Fibroblast of skin of right quadriceps (primary cell): ENCODE measurements at places on chromosomes 12 and 14.

DNA sequence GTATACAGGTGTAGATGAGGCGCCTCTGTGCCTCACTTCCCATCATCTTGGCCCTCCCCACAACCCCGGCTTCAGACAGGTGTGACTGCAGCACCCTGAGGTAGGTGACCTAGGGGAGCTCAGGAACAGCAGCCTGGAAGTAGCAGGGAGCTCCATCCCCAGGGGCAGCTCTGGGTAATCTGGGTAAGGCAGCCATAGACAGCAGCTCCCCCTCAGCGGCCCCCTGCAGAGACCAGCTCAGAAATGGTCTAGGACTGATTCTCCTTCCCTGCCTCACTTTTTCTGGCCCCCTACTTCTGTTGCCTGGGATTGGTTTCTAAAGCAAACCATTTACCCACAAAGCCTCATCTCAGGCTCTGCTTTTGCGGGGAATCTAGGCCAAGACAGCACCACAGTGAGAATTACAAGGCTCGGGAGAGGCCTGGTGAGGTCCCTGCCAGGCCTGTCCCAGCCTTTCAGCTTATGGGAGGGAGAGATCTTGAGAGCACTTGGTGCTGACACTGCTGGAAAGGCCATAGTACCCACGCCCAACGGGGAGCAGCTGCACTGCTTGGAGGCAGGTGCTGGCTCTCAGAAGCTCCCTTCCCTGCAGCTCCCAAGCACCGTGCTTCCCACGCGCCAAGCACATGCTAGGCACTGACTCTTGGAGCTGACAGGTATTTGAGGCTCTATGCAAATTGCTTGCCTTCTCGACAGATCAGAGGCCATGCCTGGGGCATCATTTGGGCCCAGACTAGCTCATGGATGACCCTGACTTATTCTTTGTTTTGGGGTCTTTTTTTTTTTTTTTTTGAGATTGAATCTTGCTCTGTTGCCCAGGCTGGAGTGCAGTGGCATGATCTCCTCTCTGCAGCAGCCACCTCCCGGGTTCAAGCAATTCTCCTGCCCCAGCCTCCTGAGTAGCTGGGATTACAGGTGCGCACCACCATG lies 45.1 kb upstream of the TRAF3 start:
- no peak for DNase-seq

DNA sequence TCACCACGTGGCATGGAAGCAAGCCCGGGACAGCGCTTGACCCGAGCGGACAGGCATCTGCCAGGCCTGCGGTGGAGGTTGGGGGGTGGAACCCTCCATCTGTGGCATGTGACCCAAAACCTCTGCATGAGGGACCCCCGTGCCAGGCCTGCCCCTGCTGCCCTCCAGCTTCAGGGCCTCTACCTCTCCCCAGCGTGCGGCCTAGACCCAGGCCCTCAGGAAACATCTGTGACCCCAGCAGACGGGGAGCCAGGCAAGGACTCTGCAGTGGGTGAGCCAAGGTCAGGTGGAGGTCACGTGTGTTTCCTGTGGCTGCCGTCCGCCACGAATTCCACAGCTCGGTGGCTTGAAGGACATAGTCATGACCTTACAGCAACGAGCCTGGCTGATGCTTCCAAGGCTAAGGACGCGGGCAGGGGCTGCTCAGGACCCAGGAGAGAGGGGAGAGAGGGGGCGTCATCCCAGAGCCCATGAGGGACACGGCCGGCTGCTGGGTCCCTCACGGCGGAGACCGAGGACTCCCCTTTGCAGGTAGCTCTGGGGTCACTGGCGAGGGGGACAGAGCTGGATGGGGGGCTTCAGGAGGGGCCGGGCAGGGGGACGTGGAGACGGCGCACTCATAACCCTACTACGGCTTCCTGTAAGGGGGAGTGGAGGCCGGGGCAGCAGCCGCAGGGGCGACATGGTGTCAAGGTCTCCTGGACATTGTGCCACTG lies 91.5 kb downstream of the GALNT9 start:
- DNase-seq = no peak

DNA sequence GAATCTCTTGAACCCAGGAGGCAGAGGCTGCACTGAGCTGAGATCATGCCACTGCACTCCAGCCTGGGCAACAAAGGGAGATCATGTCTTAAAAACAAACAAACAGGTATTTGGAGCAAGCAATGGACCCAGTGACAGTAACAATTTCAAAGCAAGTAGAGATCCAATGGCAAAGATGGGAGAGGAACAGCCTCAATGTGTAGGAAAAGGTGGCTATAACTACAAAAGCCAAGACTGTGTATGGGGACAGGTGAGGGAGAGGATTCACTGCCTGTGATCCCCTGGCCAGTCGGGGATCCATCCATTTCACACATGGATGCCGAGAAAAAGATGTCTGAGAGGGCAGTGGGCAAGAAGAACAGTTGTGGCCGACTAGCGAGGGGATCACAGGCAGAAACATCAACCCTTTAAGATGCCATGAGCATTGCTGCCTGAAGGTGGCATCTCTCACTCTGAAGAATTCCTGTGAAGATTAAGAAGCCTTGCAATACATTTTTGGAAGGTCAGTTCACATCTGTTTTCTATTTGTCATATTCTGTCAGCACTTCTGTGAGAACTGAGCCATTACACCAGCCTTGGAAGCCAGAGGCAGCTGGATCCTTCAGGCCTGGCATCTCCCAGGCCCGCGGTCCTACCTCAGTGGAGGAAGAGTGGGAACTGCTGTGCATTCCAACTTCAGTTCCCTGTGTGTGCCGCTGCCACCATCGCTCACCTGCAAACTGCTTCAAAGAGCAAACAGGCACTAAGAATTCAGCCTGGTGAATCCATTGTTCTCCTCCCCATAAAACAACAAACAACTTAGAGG lies 54.5 kb upstream of the FRS2 start:
- DNase-seq = peak; percentile 96

GRCh38 chr14:89443042-89443629 lies 26.1 kb upstream of the FOXN3 start:
- DNase-seq = peak; percentile 52

GRCh38 chr12:63319386-63319785 lies 168.4 kb upstream of the AVPR1A start:
- DNase-seq = no peak

DNA sequence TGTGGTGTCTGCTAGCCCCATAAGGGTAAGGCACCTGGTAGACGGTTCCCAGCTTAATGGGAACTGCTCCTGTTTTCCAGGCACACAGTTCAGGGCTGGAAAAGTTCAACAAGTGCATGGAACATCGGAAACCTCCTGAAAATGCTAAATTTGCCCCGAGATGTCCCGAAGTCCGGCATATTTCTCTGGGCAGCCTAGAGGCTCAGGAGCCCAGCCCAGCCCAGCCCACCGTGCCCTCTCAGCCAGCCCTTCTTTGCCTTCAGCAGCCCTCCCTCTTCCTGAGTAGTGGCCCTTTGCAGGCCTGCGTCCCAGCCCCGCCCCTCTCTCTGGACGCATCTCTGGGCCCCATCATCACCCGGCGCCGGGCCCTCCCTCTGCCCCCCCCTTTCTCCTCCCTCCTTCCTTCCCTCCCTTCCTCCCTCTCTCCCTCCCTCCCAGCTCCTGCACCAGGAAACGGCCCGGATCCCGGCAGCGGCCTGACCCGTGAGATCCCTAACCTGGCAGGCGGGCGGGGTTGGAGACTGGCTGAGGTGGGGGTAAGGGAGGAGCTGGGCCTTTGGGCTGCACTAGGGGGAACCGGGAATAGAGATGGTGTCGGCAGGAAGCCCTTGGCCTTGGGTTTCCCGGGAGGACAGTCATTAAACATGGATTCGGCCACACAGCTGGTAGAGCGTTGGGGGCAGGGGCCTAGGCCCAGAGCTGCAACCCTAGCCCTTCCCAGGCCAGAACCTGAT lies at the start of gene BCL2L2:
Gene BCL2L2, plus strand, starts transcription at position 422 of the 734 bp plus-strand sequence. CDS start 935 bp downstream, outside the sequence.
- DNase-seq = peak; percentile 88

DNA sequence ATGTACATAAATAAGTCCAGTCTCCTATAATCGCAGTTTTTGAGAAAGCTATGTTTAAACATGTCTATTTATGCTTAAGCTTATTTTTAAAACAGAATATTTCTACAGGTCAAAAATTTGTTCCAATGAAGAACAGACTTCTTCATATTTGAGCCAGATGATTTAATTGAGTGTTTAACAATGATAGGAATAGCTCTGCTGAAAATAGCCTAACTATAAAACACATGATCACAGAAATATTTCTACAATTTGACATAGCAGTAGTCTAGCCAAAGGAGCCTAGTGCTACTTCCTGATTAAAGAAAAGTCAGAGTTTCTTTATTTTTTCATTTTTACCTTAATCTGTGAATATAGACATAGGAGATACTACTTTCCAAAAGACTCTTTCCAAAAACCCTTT lies 29.4 kb downstream of the DCP1B start:
- no peak for DNase-seq

DNA sequence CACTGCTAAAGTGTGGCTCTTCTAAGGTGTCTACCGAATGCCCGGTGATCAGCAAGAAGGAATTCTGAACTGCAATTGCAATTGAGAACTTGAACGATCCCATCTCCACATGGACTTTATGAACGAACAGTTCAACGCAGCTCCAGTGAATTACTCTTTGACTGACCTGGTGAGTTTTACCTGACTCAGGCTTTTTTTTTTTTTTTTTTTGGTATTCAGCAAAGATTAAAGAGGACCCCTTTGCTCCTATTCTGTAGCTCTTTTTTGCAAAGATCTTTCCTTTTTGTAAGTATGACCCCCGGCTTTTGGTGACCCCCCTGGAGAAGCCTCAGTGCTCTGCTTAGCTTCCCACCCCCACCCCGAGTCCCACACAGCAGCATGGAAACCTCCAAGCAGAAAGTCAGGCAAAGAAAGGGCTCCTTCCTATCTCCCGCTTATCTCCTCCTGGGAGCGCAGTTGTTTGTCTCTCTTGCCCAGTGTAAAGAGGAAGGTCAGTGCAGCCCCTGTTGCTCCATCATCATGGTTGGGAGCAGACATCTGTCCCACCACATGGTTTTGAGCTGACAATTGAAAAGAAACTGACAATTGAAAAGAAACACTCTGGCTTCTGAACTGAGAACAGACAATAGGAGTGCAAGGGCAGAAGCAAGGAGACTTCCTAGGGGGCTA lies 72.1 kb upstream of the DIO3 start:
- DNase-seq = no peak

DNA sequence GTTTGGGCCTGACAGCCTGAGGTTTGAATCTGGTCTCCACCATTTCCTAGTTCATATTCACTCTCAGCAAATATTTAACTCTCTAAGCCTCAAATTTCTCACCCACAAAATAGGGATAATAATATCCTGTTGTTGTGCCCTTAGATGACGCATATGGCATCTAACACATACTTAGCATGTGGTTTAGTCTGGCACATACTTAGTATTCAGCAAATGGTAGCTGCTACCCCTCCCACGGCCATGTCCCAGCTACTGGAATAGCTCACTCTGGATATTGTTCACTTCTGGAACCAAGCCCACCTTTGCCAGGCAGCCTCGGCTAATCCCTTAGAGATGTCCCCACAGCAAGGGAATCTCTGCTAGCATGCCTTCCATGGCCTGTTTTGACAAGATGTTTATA lies 53.3 kb downstream of the BICD1 start:
- DNase-seq = peak; percentile 9

GRCh38 chr12:30701056-30701455 lies 5.4 kb upstream of the IPO8 start:
- DNase-seq = no peak

DNA sequence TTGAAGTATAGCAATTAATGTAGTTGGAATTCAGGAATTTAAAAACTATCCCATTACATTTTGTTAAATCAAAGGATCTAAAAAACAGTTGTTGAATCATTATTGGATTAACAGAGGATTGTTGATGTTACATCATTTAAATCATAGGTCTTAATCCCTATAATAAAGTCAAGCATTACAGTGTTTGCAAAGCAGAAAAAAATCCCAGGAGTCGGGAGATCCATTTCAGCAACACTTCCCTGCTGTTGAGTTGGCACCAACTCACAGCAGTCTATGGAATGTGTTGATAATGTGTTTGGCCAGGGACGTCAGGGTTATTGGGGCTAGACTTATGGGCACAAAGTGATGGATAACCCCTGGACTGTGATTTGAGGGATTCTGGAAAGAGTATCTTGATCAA lies 99.1 kb upstream of the TMTC1 start:
- no peak for DNase-seq

- DNase-seq = no peak
Observed at GRCh38 chr12:4833524-4833923, 76.2 kb upstream of the KCNA1 start.

- DNase-seq = no peak
Observed at GRCh38 chr12:90299666-90300065, 591.0 kb upstream of the ATP2B1 start.

GRCh38 chr12:121603581-121603980 lies 22.7 kb upstream of the ORAI1 start:
- DNase-seq = no peak

GRCh38 chr12:65184176-65184857 lies 14.9 kb downstream of the LEMD3 start:
- no peak for DNase-seq

- DNase-seq = no peak
Observed at GRCh38 chr12:132178316-132178715, 34.1 kb downstream of the NOC4L start.

DNA sequence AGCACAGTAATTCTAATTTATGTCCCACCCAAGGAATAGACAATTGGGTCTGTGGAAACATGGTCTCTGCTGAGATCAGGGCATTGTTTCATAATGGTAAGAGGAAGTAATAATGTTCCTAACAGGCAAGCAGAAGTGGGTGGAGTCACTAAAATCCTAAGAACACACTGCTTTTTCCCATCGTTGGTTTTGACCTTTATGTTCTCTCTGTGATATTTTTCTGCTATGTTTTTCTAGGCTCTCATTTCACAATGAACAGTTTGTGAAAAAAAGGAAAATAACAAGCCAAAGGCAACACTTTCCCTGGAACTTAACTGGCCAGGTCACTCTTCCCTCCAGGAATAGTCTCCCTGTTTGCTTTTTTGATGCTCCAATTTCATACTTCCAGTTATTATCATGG lies 80.6 kb upstream of the OVCH1 start:
- no peak for DNase-seq

DNA sequence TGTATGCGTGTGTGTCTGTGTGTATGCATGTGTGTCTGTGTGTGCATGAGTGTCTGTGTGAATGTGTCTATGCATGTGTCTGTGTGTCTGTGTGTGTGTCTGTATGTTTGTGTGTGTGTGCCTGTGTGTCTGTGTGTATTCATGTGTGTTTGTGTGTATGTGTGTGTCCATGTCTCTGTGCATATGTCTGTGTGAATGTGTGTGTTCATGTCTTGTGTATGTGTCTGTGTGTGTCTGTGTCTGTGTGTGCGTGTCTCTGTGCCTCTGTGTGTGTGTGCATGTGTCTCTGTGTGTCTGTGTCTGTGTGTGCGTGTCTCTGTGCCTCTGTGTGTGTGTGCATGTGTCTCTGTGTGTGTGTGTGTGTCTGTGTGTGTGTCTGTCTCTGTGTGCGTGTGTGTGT lies 82.4 kb downstream of the NINJ2 start:
- DNase-seq = no peak

- DNase-seq = peak; percentile 29
Observed at GRCh38 chr14:105019861-105020814, 745 bp downstream of the CDCA4 start.
